Regular cardiac myocyte (primary cell): ENCODE measurements at places on chromosomes 16 and 17. TPM values are rescaled to one million over a fixed set of nuclear protein-coding genes. Genes with fewer than 3 reads are reported as not detected.

Gene TNFRSF17
- not detected in 2 replicates for total RNA-seq

Gene KRTAP9-9
- total RNA-seq = not detected in 2 replicates

Gene OR1F1
- total RNA-seq = not detected in 2 replicates

Gene CDC42EP4
- total RNA-seq = 18.6 and 56.2 TPM in 2 replicates

Gene SCGB1C2
- not detected in 2 replicates for total RNA-seq

Gene KLHL10
- total RNA-seq = under 0.01 and 0.28 TPM in 2 replicates

Gene RFFL
- 5.4 and 13.4 TPM in 2 replicates for total RNA-seq

Gene OR3A3
- total RNA-seq = not detected in 2 replicates

Gene ADAD2
- not detected in 2 replicates for total RNA-seq

Gene AIPL1
- under 0.01 and 0.19 TPM in 2 replicates for total RNA-seq

Gene PSKH1
- 13.5 and 14.8 TPM in 2 replicates for total RNA-seq

Gene LPO
- not detected in 2 replicates for total RNA-seq

Gene RNF157
- total RNA-seq = under 0.01 TPM in 2 replicates

Gene C17orf50
- not detected in 2 replicates for total RNA-seq

Gene HOXB13
- total RNA-seq = not detected in 2 replicates

Gene NETO2
- 13.8 and 42.2 TPM in 2 replicates for total RNA-seq

Gene MRC2
- total RNA-seq = 146 and 230 TPM in 2 replicates

Gene FOXL1
- total RNA-seq = 30.2 and 33.0 TPM in 2 replicates

Gene CMTM4
- 12.7 and 27.1 TPM in 2 replicates for total RNA-seq

Gene CSH1
- total RNA-seq = not detected in 2 replicates

Gene PIK3R6
- total RNA-seq = under 0.01 and 0.38 TPM in 2 replicates

Gene PRSS22
- total RNA-seq = under 0.01 TPM in 1 of 2 replicates, not detected in the other

Gene SYNGR2
- total RNA-seq = 11.3 and 17.8 TPM in 2 replicates

Gene NACA2
- total RNA-seq = not detected in 2 replicates

Gene TLCD2
- 1.7 and 2.0 TPM in 2 replicates for total RNA-seq

Gene CCDC154
- total RNA-seq = 1.4 TPM in 1 of 2 replicates, not detected in the other

Gene CDRT15
- total RNA-seq = not detected in 2 replicates

Gene WFDC1
- 3.3 and 10.7 TPM in 2 replicates for total RNA-seq
